ENCODE measurements at places on chromosomes 7 and 10.
A peak's percentile ranks its signal among the peaks of the same experiment; 100 is the strongest.

DNA sequence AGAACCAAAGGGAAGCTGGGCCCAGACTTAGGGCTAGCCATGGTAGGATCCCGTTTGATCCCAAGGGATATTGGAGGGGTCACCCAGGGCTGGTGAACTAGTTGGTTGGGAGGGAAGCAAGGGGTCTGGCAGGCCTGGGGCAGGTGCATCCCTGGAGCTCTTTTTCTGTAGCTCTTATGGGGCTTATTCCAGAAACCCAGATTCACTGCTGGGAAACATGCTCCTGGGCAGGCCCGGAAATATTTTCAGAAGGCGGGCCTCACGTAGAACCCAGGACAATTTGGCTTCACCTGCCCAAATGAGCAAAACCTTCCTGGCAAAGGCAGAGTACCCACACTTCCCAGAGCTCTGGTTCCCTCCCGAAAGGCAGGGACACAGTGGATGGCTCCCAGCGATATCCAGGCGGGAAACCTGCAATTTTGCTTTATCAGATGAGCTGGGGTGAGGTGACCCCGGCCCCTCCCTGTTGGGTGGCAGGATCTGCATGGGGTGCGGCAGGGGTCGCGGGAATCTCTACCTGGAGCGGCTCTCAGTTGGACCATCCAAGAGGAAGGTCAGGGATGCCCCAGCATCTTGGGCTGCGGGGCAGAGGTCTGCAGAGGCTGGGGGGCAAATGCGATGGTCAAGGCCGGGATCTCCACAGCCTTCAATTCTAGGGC, 533.9 kb downstream of the TCERG1L start:
- DNase-seq = no peak

DNA sequence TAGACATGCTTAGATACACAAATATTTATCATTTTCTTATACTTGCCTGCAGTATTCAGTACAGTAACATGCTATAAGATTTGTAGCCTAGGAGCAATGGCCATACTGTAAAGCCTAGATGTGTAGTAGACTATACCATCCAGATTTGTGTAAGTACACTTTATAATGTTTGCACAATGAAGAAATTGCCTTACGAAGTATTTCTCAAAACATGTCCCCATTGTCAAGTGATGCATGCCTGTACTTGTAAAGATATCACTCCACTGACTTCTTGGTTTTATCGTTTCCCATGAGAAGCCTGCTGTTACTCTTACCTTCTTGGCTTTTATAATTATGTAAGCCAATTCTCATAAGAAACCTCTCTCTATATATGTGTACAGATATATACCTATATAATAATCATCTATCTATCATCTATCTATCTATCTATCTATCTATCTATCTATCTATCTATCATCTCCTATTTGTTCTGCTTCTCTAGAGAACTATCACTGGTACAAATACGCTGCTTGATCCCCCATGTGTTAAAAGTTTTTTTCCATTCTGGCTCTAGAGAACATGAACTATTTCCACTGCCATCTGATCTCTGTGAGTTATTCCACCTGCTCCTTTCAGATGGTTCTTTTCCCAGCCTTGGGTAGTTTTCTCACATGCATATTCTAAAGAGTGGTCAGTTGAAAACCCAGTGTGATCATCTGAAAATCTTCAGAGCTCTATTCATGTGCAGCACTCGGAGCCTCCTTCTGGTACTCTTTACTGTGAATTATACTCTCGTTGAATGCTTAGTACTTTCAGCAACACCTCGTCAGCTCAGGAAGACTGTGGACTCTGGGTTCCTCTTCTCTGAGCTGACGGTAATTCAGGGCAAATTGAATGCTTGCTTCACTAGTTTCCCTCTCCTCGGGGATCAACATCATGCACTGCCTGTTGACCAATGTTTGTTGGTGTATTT, 14.5 kb upstream of the VCL start:
- peak; percentile 37 for DNase-seq

DNA sequence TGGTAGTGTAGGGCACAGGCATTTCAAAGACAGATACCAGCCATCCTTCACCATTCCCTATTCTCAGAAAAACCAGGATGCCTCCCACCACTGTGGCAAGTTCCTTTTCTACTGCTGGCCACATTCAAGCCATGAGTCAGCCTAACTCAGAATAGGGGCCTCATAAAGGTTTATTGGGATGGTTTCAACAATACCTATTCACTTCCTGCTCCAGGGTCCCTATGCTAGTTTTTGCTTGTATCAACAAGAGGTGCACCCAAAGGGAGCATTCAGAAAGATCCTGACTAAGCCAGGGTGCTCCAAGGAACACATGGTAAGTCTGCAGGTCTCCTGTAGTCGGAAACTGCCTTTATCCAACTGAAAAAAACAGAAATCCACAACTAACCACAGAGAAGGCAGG, 76.9 kb upstream of the EGR2 start:
- DNase-seq = no peak

DNA sequence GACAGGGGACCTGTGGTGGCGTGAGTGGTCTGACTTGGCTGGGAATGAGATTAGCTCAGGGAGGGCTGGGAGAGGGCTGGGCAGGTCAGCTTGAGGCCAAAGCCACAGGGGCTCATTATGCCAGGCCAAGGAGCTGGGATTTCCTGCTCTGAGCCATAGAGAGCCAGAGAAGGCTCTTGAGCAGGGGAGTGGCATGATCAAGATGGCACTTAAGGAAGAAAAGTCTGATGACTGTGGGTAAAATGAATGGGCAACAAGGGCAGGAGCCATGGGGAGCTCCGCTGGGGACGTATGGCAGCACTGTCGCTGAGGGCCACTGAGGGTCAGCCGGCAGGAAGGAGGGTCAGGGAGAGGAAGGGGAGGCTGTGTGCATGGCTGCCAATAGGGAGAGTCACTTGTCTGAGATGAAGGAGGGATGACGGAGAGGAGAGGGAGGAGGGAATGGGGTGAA, 5.8 kb downstream of the ANTXRL start:
- DNase-seq = no peak

GRCh38 chr10:18478354-18478753, 173.0 kb downstream of the NSUN6 start:
- DNase-seq = no peak
